LNCaP clone FGC (cell line): ENCODE measurements at places on chromosomes 7 and 10.

DNA sequence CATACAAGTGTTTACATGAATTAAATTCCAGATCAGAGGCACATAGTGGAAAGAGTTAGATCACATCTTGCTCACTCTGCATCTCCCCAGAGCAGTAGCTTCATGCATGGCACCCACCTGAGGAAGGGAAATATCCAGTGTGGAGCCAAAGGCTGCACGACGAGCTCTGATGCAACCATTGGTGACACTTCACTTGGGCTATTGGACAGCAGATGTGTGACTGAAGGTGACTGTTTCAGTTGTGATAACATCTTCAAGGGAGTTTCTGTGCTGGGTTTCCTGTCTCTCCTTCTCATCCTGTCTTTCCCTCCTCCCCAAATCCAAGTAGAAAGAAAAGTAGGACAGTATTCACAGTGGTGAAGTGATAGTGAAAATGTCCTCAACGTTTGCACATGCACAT is 115.0 kb downstream of the TAF3 start:
- DNase-seq, result no peak

DNA sequence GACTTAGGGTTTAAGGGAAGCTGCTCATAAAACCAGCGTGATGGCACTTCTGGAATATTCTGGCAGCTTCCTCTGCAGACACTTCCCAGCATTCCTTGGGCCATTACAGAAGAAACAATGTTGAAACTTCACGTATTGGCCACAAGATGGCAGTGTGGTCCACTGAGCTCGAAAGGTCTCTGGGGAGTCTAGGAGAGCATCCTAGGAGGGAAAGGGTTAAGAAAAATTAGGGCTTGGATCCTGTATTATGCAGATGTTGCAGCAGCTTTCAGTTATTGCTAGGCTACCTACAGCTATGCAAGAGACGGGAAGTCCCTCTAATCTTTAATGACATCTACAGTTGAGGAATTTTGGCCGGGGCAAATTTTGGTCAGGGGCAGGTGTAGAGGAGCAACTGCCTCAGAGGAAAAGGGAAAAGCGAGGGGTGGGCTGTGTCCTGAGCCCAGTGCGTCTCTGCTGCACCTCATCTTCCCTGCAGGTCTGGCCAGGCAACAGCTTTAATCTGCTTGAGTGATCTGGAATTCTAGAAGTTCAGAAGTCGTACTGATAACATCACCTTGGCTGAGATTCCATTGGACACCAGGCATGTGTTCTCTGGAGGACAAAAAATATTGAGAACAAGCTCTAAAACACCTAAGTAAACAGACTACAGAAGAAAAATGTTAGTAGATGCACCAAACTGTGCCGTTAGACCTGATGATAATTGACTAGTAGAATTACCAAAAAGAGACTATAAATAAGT is 220.8 kb upstream of the PRSS58 start:
- no peak for DNase-seq

GRCh38 chr10:21084700-21085099 is 187.6 kb upstream of the NEBL start:
- no peak for DNase-seq

GRCh38 chr10:100167553-100168312 is 18.1 kb downstream of the ERLIN1 start:
- no peak for DNase-seq

DNA sequence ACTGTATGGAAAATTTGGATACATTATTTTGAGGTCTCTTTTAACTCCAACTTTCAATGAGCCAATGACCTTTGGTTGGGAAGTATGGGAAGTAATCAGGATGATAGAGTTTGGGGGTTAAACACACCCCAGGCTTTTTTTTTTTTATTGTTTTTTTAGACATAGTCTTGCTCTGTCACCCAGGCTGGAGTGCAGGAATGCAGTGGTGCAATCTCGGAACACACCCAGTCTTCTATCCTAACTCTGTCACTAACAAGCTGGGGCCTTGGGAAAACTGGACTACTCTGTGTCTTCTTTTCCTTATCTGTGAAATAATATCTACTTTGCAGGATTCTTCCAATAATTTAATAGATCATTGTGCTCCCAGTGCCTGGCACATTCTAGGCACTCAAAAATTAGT is 37.6 kb upstream of the AGBL3 start:
- no peak for DNase-seq

- DNase-seq, result no peak
Observed at GRCh38 chr7:8018961-8019360, 50.4 kb downstream of the GLCCI1 start.

DNA sequence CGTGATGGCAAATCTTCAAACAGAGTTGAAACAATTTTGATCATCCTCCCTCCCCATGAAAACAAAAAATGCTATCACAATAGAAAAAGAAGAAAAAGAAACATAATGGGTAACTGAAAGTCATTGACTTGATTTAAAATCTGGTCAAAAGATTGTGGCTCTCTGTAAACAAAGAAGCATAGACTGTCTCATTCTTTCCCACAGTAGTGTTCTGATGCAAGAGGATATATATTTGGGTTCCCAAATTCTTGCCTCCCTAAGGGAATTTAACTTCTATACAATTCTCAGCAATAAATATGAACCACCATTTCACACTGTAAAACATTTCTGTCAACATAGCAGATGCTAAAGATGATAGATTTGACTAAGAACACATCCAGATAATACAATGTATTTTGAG is 32.8 kb upstream of the MEOX2 start:
- DNase-seq, result no peak
